ENCODE measurements at places on chromosomes 7 and 10.
A peak's percentile ranks its signal among the peaks of the same experiment; 100 is the strongest.

DNA sequence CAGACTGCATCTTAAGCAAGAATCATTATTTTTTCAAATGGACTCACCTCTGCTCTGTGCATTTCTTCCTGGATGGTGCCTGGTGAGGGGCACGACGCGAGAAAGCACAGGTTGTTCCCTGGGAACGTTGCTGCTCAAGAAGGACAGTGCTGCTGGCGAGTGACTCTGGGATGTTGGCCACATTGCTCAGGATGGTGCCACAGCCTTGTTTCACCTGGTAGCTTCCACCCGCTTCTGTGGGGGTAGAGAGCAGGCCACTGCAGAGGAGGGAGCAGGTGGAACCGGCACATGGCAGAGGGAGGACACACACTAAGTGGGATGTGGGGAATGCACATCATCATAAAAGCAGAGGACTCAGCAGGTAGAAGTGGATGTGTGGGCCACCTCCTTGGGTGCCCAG is 444.7 kb downstream of the TCERG1L start:
- DNase-seq = no peak

DNA sequence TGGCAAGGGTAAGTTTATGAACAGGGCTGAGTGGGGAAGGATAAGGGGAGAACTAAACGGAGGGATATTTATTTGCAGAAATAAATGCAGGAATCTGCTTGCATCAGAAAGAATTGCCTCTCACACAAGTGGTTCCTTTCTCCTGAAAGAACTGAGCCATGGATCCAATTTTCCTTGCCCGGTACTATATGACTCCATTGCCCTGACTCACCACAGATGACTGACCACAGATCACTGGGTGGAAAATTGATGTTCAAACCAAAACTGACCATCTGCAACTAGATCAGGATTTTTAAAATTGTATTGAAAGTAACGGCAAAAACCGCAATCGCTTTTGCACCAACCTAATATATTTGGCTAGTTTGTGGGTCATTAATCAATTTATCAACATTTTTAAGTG is 6.2 kb upstream of the MACC1 start:
- no peak for DNase-seq

DNA sequence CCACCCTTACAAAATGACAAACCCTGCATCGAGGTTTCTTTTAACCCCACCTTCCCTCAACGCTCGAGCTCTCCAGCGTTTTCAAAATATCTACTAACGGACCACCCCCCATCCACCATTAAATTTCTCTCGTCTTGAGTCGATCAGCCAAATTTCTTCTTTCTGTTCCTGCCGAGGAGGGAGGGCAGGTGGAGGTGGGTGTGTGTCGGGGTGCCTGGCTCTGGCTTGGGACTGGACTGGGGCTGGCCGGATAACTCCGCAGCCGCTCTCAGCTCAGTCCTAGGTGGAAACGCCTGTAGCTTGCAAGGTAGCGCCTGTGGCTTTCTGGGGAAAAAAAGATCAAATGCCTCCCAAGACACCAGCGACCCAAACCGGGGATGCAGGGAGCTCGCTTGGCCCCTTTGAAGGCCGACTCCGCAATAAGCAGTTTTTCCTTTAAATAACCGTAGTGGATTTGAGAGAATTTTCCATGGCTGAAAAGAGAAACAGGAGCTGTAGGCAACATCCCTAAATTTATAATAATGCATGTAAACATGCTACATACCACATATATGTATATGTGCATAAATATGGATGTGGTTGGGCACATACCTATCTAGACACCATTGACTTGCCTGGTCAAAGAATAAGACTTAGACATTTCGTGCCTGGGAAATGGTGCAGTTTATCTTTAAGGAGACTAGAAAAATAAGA is 1.9 kb upstream of the TMEM178B start:
- no peak for DNase-seq

DNA sequence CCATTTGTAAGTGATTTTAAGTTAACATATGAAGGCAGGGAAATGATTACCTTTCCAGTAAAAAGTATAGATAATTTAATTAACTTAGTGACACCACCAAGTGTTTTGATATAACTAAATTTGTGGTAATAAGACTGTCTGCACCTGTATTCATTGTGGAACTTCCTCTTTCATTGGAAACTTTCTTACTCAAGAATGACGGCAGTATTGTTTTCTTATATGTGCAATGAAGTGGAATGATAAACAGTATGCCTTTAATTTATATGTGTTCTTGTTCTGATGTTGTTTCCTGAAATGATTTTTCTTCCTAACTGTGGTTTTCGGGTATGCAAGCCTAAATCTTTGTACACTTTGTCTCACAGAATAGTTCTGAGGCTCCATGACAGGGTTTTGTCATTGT is 46.4 kb downstream of the CASD1 start:
- DNase-seq = no peak

GRCh38 chr10:74888962-74889661 is 62.7 kb downstream of the KAT6B start:
- no peak for DNase-seq

DNA sequence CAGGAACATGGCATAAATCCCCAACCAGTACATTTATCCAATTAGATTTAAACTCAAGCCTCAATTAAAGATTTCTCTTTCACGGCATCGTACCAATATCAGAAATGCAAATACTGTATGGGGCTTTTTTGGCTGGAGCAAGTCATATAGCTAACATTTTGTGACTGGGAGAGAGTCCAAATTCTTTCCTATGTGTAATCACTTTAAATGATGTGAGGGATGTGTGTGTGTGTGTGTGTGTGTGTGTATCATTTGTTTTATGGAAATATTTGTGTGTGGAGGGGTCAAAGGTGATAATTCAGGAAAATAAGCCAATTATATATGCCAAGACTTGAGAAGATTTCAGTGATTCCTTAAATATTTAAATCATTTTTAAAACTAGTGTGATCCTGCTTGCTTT is 196.6 kb downstream of the TRIL start:
- DNase-seq = no peak

- no peak for DNase-seq
Measured at GRCh38 chr10:103640436-103641181, 147.1 kb downstream of the NEURL1 start.

- no peak for DNase-seq
Measured at GRCh38 chr10:119849944-119850343, 22.7 kb downstream of the MCMBP start.

- DNase-seq = peak; percentile 31
Measured at GRCh38 chr10:6416892-6417512, 163.1 kb downstream of the PRKCQ start.

GRCh38 chr7:25911738-25912607 is 240.0 kb upstream of the NFE2L3 start:
- DNase-seq = no peak

DNA sequence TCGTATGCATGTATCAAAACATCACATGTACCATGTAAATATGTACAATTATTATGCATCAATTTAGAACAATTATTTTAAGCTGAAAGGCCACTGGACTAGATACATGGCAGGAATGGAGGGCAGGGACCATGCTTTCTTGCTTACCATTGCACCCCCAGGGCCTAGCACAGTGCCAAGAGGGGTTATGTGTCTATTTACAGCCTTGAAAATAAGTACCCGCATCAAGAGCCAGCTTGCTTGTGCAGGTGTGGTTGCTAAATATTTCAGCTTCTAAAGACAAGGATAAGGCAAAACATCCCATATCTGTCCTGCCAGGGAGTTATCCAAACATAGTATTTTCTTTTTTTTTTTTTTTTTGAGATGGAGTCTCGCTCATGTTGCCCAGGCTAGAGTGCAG is 14.7 kb upstream of the OAT start:
- DNase-seq = no peak

GRCh38 chr10:90834326-90834725 is 23.5 kb downstream of the HTR7 start:
- no peak for DNase-seq

DNA sequence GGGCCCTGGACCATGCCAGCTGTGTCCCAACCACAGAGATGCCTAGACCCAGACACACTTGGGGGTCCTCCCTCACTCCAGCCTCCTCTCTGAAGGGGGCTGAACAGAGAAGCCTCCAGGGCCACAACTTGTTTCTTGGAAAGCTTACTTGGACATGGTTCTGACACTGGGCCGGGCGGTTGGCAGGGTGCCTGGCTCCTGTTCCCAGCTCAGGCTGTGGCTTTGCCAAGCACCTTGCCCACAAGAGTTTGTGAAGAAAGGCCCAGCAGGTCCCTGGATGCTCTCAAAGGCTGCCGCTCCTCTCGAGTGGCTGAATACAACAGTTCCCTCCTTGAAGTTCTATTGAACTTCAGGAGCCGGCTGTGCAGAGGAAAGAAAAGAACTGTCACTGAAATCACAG is 181.6 kb downstream of the PTPN20 start:
- DNase-seq = no peak

DNA sequence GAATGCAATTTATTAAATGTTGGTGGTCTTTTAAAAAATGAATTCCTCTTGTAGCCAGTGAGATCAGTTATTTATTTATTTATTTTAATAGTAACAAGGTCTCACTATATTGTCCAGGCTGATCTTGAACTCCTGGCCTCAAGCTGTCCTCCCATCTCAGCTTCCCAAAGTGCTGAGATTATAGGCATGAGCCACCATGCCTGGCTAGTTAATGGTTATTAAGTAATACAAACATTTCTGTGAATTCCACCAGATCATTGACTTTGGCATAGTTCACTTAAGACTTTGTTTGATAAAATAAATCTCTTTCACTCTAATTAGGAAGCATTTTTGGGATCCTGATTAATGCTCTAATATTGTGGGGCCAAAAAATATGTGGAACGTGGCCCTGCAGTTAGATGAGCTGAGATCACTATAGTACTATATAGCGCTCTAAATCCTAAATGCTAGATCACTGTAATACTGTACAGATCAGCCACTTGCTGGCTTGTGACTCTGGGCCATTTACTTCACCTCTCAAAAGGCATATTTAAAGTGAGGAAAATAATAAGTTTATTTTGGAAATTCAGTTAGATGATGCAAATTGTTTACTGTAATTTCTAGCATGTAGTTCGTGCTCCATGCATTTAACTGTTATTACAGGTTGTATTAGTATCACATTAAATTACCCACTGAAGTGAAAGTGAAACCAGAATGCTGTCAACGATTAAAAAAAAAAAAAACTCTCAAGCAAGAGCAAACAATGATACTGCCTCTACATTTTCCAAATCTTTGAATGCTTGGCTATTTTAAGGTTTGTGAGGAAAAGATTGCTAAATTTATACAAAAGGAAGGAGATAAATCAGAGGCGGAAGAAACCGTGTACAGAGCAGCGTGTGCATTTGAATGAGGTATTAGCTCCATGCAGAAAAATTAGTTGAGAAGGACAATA is 15.9 kb upstream of the FAS start:
- DNase-seq = no peak

DNA sequence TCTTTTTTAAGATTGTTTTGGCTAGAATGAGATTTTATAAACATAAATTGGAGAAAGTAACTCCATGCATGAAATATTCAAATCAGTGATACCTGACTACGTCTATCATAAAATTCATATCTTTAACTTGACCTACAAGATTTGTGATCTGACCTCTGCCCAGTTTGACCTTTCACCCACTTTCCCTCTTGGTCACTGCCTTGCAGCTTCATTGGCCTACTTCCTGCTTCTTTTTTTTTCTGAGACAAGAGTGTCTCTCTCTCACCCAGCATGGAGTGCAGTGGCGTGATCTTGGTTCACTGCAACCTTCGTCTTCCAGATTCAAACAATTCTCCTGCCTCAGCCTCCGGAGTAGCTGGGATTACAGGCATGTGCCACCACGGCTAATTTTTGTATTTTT is 28.5 kb downstream of the TPST1 start:
- DNase-seq = no peak

- no peak for DNase-seq
Measured at GRCh38 chr10:44937196-44938005, 22.2 kb upstream of the RASSF4 start.

GRCh38 chr10:48242171-48242904 is 32.2 kb downstream of the FRMPD2 start:
- DNase-seq = no peak

DNA sequence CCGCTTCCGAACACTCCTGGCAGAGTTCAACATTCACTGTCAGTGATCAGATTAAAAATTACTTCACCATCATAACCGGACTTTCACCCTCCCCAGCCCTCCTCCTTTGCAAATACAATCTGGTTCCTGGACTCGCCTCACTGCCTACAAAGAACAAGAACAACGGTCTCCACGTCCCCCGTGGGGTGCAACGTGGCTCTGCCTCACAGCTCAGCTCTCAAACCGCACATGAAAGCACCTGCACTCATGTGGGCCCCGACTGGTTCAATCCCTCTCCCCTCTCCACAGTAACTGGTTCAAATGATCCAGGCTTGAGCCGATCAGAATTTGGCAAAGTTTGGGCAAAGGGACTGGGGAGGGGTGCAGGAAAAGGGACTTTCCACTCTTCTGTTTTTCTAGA is 21.0 kb downstream of the ASB13 start:
- no peak for DNase-seq

- DNase-seq = no peak
Measured at GRCh38 chr7:158422887-158423560, 164.6 kb downstream of the PTPRN2 start.

- no peak for DNase-seq
Measured at GRCh38 chr7:39414224-39415035, 151.8 kb upstream of the YAE1 start.

DNA sequence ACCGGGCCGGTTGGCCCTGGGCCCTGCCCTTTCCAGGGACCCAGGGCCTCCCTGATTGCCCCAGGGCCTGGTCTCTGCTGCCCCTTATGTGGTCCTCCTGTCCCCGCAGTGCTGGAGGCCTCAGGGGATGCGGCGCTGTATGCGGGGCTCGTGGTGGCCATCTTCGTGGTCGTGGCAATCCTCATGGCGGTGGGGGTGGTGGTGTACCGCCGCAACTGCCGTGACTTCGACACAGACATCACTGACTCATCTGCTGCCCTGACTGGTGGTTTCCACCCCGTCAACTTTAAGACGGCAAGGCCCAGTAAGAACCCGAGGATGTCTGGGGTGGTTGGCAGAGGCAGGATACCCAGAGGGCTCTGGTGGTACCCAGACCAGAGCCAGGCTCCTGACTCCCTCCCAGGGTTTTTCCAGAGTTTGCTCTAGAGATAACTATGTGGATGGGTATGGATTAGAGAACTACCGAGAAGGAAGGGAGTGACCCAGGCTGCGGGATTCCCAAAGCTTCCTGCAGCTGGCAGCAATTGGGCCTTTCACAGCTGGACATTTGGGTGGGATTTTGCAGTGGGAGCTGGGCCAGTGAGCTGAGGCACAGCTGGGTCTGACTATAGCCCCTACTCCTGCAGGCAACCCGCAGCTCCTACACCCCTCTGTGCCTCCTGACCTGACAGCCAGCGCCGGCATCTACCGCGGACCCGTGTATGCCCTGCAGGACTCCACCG is 28.1 kb upstream of the SLC29A3 start:
- DNase-seq = no peak

DNA sequence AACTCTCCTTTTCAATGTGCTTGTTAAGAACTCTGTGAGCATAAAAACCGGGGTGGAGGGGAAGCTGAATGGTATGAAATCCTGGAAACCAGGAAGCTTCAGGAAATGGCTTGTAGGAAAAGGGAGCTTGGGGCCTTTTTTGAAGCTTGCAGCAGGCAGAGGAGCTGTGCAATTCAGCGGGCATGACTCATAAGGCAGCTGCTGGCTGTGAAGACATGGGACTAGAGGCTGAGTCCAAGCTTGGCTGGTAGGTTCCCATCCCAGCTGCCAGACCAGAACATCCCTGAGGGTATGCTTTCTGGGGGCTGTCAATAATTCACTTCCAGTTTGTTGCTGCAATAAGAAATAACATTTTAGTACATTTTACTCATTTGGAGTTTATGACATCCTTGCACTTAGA is 36.8 kb upstream of the CDC14C start:
- no peak for DNase-seq

GRCh38 chr10:100100651-100101184 is 19.0 kb upstream of the CPN1 start:
- DNase-seq = no peak

GRCh38 chr10:72261784-72262404 is 11.8 kb upstream of the DDIT4 start:
- no peak for DNase-seq

Measured in bone marrow (tissue), 2 donors.